Germinal center (tissue), 1 donor: ENCODE measurements at places on chromosomes 13 and 19.
A peak's percentile ranks its signal among the peaks of the same experiment; 100 is the strongest.

GRCh38 chr13:100394005-100394695, 194.4 kb downstream of the GGACT start:
- DNase-seq = no peak

- DNase-seq = peak; percentile 65
These were observed 44.7 kb downstream of the EFNB2 start for GRCh38 chr13:106490569-106491321.

- no peak for DNase-seq
These were observed at the start of gene NALCN for GRCh38 chr13:101416181-101417042. Gene NALCN (minus strand): TSS chr13:101416508. CDS start chr13:101399126, 17,382 bp downstream.

- peak; percentile 66 for DNase-seq
These were observed 24.9 kb downstream of the EPS15L1 start for GRCh38 chr19:16446724-16447368.

GRCh38 chr13:85321734-85322133, 477.5 kb downstream of the SLITRK6 start:
- DNase-seq = no peak

DNA sequence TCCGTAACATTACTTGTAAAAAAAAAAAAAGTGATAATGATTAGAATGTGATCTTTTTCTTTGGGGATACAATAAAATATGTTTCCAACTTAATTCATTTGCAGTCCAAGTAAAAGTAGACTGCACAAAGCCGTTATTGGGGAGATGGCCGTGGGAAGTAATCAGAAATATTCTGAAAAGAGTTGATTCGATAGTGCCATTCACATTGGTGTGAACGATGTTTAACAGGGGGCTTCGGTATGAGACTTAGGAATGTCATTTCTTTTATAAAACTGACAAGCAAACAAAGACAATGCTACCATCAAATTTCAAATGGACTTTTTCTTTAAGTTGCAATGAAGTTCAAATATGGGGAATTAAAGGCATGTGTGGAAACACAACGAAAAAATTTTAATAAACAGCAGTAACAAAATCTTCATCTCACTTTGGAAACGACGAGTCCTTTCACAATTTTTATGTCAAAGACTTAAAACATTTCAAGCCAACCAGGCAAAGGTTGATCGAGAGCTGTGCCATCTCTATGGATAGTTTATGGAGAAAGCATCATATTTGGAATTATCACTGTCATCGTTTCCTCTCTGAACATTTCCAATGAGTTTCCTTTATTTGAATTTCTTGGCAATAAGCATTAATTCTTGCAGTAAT, 1.7 kb upstream of the ZIC5 start:
- no peak for DNase-seq

DNA sequence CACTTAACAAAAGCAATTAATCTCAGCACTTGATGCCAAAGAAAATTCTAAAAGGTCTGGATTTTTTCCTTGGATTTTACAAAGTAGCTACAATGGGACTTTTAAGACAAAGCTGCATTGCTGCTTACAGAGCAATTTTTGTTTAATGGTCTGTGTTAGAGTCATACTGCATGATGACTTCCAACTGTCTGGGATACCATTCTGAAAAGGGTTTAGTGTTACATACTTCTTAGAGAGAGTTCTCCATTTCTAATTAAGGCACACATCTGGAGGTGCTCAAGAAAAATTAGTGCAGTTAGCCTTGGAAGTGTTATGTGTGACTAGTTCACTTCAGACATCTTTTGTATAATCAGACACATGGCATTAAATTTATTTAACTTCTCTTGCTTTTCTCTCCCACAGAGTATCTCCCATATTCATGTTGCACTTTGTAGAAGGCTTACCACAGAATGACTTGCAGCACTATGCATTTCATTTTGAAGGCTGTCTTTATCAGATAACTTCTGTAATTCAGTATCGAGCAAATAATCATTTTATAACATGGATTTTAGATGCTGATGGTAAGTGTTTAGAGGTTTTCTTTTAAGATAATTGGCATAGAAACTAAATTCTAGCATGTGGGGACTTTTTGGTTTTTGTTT, 35.1 kb downstream of the USPL1 start:
- DNase-seq = no peak

DNA sequence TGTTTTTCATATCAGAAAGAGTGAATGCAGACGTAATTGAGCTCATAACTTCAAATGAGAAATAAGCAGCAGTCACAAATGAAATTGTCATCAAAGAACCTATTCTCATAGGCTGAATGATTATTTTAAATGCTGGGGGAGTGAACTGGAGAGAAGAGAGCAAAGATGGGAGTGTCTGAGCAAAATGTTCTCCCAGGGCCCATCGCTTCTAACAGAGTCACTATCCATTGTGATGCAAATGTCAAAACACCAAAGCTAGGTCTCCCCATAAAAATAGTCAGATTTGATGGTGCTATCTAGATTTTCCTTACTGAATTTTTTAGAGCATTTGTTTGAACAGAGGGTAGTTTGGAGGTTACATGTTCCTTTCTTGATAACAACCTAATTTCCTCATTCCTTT, 278.7 kb downstream of the PCDH9 start:
- no peak for DNase-seq

DNA sequence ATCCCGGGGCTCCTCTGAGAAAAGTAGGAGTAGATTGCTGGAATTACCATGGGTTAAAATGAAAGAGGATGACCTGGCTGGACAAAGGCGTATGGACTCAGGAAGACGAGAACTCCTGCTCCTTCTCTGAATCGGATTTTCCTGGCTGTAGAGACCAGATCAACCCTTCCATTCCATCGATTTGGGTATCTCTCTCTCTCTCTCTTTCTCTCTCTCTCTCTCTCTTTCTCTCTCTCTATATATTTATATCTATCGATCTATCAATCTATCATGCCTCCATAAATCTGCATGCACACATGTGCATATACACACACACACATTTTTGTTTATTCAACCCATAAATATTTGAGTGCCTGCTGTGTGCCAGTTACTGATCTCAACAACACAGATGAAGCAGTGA, 234.9 kb downstream of the LMO7 start:
- DNase-seq = no peak

DNA sequence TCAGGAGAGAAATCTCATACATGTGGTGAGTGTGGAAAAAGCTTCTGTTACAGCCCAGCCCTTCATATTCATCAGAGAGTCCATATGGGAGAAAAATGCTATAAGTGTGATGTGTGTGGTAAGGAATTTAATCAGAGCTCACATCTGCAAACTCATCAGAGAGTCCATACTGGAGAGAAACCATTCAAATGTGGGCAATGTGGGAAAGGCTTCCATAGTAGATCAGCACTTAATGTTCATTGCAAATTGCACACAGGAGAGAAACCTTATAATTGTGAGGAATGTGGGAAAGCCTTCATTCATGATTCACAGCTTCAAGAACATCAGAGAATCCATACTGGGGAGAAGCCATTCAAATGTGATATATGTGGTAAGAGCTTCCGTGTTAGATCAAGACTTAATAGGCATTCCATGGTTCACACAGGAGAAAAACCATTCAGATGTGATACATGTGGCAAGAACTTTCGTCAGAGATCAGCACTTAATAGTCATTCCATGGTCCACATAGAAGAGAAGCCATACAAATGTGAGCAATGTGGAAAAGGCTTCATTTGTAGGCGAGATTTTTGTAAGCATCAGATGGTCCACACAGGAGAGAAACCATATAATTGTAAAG, 15.2 kb downstream of the ZNF221 start:
- DNase-seq = no peak

DNA sequence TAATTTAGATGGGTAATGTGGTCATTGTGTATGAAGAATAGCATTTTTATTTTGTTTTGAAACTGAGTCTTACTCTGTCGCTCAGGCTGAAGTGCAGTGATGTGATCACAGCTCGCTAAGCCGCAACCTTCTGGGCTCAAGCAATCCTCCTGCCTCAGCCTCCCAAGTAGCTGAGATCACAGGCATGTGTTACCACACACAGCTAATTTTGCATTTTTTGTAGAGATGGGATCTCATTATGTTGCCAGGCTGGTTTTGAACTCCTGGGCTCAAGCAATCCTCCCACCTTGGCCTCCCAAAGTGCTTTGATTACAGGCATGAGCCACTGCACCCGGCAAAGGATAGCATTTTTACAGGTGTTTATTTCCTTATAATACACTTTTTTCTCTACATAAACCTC, 36.6 kb downstream of the SERTM1 start:
- DNase-seq = no peak

DNA sequence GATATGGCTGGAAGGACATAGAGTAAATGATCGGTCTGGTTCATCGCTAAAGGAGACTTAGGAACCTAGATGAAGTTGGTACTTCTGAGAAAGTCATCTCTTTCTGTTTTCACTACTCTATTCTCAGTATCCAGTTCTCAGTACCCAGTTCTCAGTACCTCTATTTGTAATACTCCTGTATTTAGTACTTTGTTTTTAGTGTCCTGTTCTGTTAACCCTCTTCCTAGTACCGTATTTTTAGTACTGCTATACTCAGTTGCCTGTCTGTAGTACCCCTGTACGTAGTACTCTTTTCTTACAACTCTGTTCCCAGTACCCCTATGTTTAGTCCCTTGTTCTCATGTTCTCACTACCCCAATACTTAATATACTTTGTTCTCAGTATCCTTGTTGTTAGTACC, 1.2 kb downstream of the RFXAP start:
- DNase-seq = no peak

- no peak for DNase-seq
These were observed 1.2 kb upstream of the GRAMD1A start for GRCh38 chr19:34998777-34999497.

GRCh38 chr19:27997069-27997468, 1215.9 kb downstream of the UQCRFS1 start:
- no peak for DNase-seq

- DNase-seq = peak; percentile 60
These were observed 26.8 kb upstream of the CEACAM21 start for GRCh38 chr19:41548954-41549688.

DNA sequence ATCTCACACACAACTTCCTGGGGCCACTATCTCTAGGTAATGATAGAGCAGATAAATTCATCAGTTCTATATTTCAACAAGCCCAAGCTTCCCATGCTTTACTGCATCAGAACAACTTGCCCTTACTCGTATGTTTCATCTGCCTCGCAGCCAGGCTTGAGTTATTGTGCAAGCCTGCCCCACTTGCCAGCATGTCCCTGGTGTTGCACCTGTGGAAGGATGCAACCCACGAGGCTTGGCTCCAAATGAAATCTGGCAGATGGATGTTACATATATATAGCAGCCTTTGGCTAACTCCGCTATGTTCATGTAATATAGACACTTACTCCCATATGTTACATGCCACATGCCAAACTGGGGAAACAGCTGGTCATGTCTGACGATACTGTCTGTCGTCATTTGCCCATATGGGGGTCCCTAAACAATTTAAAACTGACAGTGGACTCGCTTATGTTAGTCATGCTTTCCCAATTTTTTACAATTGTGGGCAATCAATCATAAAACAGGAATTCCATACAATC, 6.2 kb downstream of the ERVK3-1 start:
- no peak for DNase-seq

GRCh38 chr19:13104360-13104847, 1.7 kb upstream of the LYL1 start:
- peak; percentile 95 for DNase-seq

GRCh38 chr13:113320226-113320875, 23.3 kb downstream of the LAMP1 start:
- no peak for DNase-seq

DNA sequence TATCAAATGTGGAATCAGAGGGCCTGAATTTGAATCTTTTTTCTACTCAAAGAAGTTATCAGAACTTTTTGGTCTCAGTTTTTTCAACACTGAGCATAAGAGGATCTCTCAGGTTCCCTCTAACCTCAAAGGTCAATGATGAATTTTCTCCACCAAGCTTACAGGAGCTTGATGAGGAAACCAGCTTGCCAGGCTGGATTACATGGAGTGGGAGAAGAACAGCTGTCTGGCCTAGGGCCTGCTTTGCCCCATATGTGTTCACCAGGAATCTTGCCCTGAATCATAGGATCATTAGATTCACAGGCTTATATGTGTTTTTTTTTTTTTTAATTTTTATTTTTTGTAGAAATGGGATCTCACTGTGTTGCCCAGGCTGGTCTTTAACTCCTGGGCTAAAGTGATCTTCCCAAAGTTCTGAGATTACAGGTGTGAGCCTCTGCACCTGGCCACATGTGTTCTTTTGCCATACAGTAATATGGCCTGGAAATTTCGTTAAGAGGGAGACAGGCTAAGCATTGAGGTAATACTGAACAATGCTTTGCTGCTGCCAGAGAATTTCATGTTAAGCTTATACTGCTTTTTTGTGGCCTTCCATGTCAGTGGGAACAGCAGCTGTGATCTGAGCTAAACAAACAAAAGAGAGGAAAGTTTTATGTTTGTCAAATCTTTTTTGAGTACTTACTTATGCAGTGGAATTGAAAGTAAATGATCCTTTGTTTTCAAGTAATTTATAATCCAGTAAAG, 110.6 kb downstream of the DNAJC3 start:
- DNase-seq = no peak

DNA sequence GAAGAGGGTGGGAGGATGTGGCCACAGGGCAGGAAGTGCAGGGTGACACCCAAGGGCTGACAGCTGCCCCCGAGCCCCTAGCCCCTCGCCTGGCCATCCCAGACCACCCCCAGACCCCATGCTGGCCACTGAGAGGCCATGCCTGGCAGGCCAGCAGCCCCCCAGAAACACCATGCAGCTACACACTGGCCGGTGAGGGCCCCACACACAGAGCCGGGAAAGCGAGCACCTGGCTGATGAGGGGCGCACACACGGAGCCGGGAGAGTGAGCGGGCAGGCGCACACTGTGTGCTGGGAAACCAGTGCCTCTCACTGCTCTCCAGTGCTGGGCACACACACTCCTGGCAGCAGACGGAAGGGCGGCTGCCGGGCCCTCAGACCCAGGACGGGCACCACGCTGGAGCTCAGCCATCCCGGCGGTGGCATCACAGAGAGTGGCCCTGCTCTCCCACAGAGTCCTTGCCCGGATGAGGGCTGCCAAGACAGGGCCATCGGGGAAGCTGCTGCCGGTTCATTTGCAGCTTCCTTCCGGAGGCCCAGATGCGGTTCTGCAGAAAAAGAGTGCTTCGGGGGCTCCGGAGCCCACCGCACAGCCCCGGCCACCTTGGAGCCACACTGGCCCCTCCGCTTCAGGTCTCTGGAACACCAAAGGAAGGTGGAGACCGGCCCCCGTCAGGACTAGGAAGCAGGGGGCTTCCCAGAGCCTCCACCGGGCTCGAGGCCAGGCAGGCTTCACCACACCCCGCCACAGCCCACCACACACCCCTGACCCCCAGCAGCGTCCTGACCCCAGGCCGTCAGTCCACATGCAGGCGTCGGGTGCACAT, 76.4 kb downstream of the SPACA7 start:
- DNase-seq = no peak
